Neural cell (in vitro differentiated cells): ENCODE measurements at places on chromosomes 4 and X. TPM values are rescaled to one million over a fixed set of nuclear protein-coding genes. Genes with fewer than 3 reads are reported as not detected.

The PRKG2 gene
- 0.16 and 0.20 TPM in 2 replicates for polyA plus RNA-seq

The PRKX gene
- polyA plus RNA-seq, result 23.0 and 27.4 TPM in 2 replicates

The GRSF1 gene
- polyA plus RNA-seq, result 83.3 and 85.5 TPM in 2 replicates

The ANK2 gene
- polyA plus RNA-seq, result 52.0 and 54.8 TPM in 2 replicates

The DCAF4L1 gene
- 0.31 and 0.42 TPM in 2 replicates for polyA plus RNA-seq

The FRG1 gene
- polyA plus RNA-seq, result 83.0 and 104 TPM in 2 replicates

The STAP1 gene
- polyA plus RNA-seq, result not detected in 2 replicates

The PTTG2 gene
- polyA plus RNA-seq, result not detected in 2 replicates

The OGT gene
- polyA plus RNA-seq, result 322 and 340 TPM in 2 replicates

The PRRG3 gene
- polyA plus RNA-seq, result not detected in 2 replicates

The EOLA1 gene
- polyA plus RNA-seq, result 31.1 and 51.9 TPM in 2 replicates

The CENPE gene
- polyA plus RNA-seq, result 1.1 and 1.8 TPM in 2 replicates

The MND1 gene
- 5.6 and 10.6 TPM in 2 replicates for polyA plus RNA-seq

The SMR3A gene
- not detected in 2 replicates for polyA plus RNA-seq

The SYTL4 gene
- 0.11 TPM in 1 of 2 replicates, not detected in the other for polyA plus RNA-seq

The HSD17B10 gene
- 111 and 112 TPM in 2 replicates for polyA plus RNA-seq

The ZNF718 gene
- polyA plus RNA-seq, result 11.4 and 12.8 TPM in 2 replicates

The MAPK10 gene
- 91.9 and 147 TPM in 2 replicates for polyA plus RNA-seq

The TRIM61 gene
- polyA plus RNA-seq, result not detected in 2 replicates

The PTCHD1 gene
- polyA plus RNA-seq, result 10.0 and 12.0 TPM in 2 replicates

The SGMS2 gene
- polyA plus RNA-seq, result 0.15 TPM in 1 of 2 replicates, not detected in the other

The WDR17 gene
- 52.9 and 59.1 TPM in 2 replicates for polyA plus RNA-seq

The OCIAD1 gene
- polyA plus RNA-seq, result 449 and 451 TPM in 2 replicates

The NOX1 gene
- not detected in 2 replicates for polyA plus RNA-seq

The CCSER1 gene
- 20.8 and 23.6 TPM in 2 replicates for polyA plus RNA-seq

The SFRP2 gene
- 0.40 and 0.51 TPM in 2 replicates for polyA plus RNA-seq

The ADAM29 gene
- 0.48 and 1.2 TPM in 2 replicates for polyA plus RNA-seq

The MAGEA6 gene
- polyA plus RNA-seq, result not detected in 2 replicates

The RELL1 gene
- polyA plus RNA-seq, result 0.47 and 1.7 TPM in 2 replicates

The SPIN2B gene
- polyA plus RNA-seq, result 25.3 and 32.5 TPM in 2 replicates

The CLDN34 gene
- polyA plus RNA-seq, result not detected in 2 replicates

The MUC7 gene
- not detected in 2 replicates for polyA plus RNA-seq

The SMPX gene
- polyA plus RNA-seq, result 0.53 TPM in 1 of 2 replicates, not detected in the other

The PCDH10 gene
- 37.0 and 38.5 TPM in 2 replicates for polyA plus RNA-seq

The AMOT gene
- 2.8 and 6.3 TPM in 2 replicates for polyA plus RNA-seq

The F9 gene
- not detected in 2 replicates for polyA plus RNA-seq

The RAB41 gene
- polyA plus RNA-seq, result not detected in 2 replicates

The PLK4 gene
- 10.5 and 13.9 TPM in 2 replicates for polyA plus RNA-seq

The KIF4A gene
- 1.1 and 2.7 TPM in 2 replicates for polyA plus RNA-seq

The SOWAHD gene
- polyA plus RNA-seq, result 1.0 TPM in 1 of 2 replicates, not detected in the other

The CWH43 gene
- not detected in 2 replicates for polyA plus RNA-seq

The EXOC1L gene
- not detected in 2 replicates for polyA plus RNA-seq

The PFKFB1 gene
- polyA plus RNA-seq, result 0.51 and 0.52 TPM in 2 replicates

The NXF2B gene
- polyA plus RNA-seq, result not detected in 2 replicates
